ENCODE measurements at places on chromosomes 12 and 14. TPM values are rescaled to one million over a fixed set of nuclear protein-coding genes. Genes with fewer than 3 reads are reported as not detected.

DNA sequence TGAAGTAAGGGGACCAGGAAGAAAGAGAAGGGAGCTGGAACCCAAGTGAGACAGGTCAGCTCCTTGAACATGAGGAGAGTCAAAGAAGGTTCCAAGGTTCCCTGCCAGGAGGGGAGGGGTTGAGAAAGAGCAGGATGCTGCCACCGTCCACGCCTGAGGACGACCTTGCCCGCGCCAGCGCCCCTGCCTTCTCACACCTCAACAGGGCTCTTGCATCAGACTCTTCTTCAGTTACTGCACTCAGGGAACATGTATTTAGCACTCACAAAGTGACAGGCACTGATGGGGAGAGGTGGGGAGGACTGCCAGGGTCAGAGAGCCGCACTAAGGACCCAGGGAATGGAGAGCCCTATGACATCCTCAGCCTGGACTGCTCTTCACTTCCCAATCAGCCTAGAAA, 102.1 kb upstream of the NUDT4 start:
- H3K36me3 ChIP-seq, result no peaks in the 10 kb centered on the region
- H3K4me3 ChIP-seq, result no peak overlapping the region
- peaks cover 25% of the 10 kb centered on the region for H3K4me1 ChIP-seq
- no peak overlapping the region for H3K27ac ChIP-seq
- no peak for DNase-seq

The SPTB gene
- total RNA-seq, result 0.26 TPM

The PIP4P1 gene
- 34.9 TPM for total RNA-seq

GRCh38 chr12:27653661-27654060, 42.6 kb upstream of the REP15 start:
- no peak for DNase-seq
- no peak overlapping the region for H3K4me3 ChIP-seq
- no peak overlapping the region for H3K27ac ChIP-seq
- H3K4me1 ChIP-seq, result peaks cover 6% of the 10 kb centered on the region

GRCh38 chr14:36019126-36019525, 157.4 kb downstream of the PTCSC3 start:
- no peaks in the 10 kb centered on the region for H3K36me3 ChIP-seq
- no peak overlapping the region for H3K4me3 ChIP-seq
- H3K27ac ChIP-seq, result no peak overlapping the region
- H3K27me3 ChIP-seq, result peaks cover 26% of the 10 kb centered on the region
- no peaks in the 10 kb centered on the region for H3K4me1 ChIP-seq

The RGS6 gene
- total RNA-seq, result 0.24 TPM
